Pancreas (tissue), 10 donors: ENCODE measurements at places on chromosomes 1 and 21. TPM values are rescaled to one million over a fixed set of nuclear protein-coding genes. Genes with fewer than 3 reads are reported as not detected.
A peak's percentile ranks its signal among the peaks of the same experiment; 100 is the strongest.

GRCh38 chr1:186420311-186420710, 40.6 kb downstream of the PDC start:
- no peaks in the 10 kb centered on the region for H3K36me3 ChIP-seq
- H3K4me1 ChIP-seq = no peaks in the 10 kb centered on the region
- no peaks in the 10 kb centered on the region for H3K27me3 ChIP-seq
- H3K27ac ChIP-seq = no peak overlapping the region

- no peak overlapping the region for H3K4me3 ChIP-seq
- peaks cover 9% of the 10 kb centered on the region for H3K4me1 ChIP-seq
- no peak for DNase-seq
- H3K27me3 ChIP-seq = no peaks in the 10 kb centered on the region
Observed at GRCh38 chr1:110328274-110328673, 10.9 kb upstream of the RBM15 start.

- no peak overlapping the region for H3K4me3 ChIP-seq
- H3K27me3 ChIP-seq = no peaks in the 10 kb centered on the region
- no peaks in the 10 kb centered on the region for H3K36me3 ChIP-seq
- H3K4me1 ChIP-seq = no peaks in the 10 kb centered on the region
Observed at GRCh38 chr1:165536016-165536415, 7.8 kb upstream of the LRRC52 start.

- no peak overlapping the region for H3K4me3 ChIP-seq
- DNase-seq = peak; percentile 27
- H3K27ac ChIP-seq = no peak overlapping the region
- no peaks in the 10 kb centered on the region for H3K4me1 ChIP-seq
- no peaks in the 10 kb centered on the region for H3K36me3 ChIP-seq
Observed at GRCh38 chr1:6007318-6008083, 15.3 kb upstream of the NPHP4 start.

DNA sequence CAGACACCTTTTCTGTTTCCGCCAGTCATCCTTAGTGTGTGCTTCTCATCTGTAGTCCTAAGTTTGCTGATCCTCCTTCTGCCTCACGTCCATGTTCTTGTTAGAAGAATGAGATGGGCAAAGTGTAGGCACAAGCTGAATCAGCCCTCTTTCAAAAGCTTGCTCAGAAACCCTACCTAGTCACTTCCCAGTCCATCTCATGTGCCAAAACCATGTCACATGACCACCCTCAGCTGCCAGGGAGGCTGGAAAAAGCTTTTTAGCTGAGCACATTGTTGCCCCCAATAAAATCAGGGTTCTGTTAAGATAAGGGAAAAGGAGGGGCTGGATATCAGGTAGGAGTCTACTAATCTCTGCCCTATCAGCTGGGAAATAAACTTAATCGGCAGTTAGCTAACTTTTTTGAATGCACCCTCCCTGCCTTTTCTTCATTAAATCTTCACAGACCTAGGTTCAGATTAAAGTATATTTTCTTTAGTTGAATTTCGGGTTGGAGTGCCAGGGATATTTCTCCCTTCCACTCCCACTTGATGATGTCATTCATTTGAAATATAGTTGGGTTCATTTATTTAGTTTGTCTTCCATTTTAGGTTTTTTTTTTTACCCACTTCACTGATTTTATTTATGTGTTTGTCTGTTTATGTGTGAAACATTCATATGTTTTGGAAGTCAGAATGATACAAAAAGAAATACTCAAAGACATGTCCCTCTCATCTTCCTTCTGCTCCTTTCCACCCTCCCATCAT, 129.2 kb downstream of the ROR1 start:
- H3K27ac ChIP-seq = no peak overlapping the region
- DNase-seq = peak; percentile 36
- H3K27me3 ChIP-seq = no peaks in the 10 kb centered on the region
- peaks cover 45% of the 10 kb centered on the region for H3K4me1 ChIP-seq
- no peak overlapping the region for H3K4me3 ChIP-seq

The ATF3 gene
- total RNA-seq = 21.6 TPM

The TCP10L gene
- total RNA-seq = not detected

The PTPRC gene
- total RNA-seq = 7.1 TPM

GRCh38 chr1:42833981-42834380, 12.4 kb upstream of the ZNF691 start:
- no peak overlapping the region for H3K4me3 ChIP-seq
- no peak overlapping the region for H3K27ac ChIP-seq
- no peaks in the 10 kb centered on the region for H3K36me3 ChIP-seq
- H3K27me3 ChIP-seq = no peaks in the 10 kb centered on the region

- no peak for DNase-seq
- no peak overlapping the region for H3K27ac ChIP-seq
- no peaks in the 10 kb centered on the region for H3K36me3 ChIP-seq
- H3K4me3 ChIP-seq = peak overlapping the region; percentile 56
Observed at GRCh38 chr1:210231846-210232510, 618 bp upstream of the SERTAD4 start.

DNA sequence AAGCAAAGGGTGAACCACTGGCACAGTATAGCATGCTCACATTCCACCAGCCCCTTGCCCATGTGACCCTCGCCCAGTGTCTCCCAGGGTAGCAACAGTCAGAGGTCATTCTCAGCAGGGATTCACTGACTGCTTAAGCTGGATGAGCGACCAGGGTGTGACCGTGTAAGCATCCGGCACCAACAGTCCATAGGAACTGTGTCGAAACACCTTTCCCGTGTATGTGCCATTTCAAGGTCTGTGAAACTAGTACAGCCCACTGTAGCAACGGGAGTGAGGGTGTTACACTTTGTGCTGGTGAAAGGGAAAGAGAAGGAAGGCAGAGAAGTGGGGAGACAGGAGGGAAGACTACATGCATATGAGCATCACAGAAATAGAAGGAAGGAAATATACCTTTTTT, 10.8 kb downstream of the PIK3C2B start:
- no peak for DNase-seq
- H3K36me3 ChIP-seq = no peaks in the 10 kb centered on the region
- H3K4me1 ChIP-seq = no peaks in the 10 kb centered on the region
- H3K27ac ChIP-seq = no peak overlapping the region
- H3K27me3 ChIP-seq = no peaks in the 10 kb centered on the region

DNA sequence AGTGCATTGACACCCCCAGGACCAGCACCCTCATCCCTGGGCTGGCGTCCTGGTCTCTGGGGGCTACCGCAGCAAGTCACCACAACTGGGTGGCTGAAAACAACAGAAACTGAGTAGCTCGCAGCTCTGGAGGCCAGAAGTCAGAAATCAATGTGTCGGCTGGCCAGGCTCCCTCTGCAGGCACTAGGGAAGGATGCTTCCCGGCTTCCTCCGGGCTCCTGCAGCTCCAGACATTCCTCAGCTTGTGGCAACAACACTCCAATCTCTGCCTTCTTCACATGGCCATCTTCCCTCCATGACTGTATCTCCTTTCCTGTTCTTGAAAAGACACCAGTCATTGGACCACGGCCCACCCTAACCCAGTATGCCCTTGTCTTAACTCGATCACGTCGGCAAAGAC, 224.2 kb downstream of the NPHP4 start:
- no peaks in the 10 kb centered on the region for H3K27me3 ChIP-seq
- DNase-seq = no peak
- H3K4me1 ChIP-seq = no peaks in the 10 kb centered on the region
- H3K36me3 ChIP-seq = no peaks in the 10 kb centered on the region
- H3K27ac ChIP-seq = no peak overlapping the region

DNA sequence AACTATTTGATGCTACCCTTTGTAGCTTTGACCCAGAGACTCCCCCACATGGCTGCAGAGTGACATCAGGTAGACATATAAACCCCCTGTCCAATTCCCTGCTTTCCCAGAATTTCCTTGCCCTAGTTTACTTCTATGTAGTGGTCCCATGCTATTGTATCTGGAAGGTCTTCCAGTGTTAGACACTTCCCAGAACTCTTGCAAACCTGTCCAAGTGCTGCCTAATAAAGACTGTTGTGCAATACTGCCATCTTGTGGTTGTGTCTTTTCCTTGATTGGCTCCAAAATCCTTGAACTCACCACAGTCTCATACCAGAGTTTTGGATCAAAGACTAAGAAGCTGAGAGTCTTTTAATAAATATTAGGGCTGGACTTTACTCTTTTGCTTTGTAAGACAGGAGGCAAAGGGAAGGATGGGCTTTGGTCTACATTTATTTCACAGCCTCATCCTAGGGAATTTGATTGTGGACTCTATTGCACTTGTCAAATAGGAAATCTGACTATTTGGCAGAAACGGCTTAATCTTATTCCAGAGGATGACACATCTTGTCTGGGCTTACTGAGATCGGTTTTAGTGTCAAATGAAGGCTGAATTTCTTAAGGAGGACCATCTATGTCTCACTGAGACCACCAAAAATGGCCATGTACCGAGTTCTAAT, 169.9 kb downstream of the LRRC7 start:
- H3K27ac ChIP-seq = no peak overlapping the region
- no peaks in the 10 kb centered on the region for H3K36me3 ChIP-seq
- no peak for DNase-seq
- no peaks in the 10 kb centered on the region for H3K4me1 ChIP-seq
- no peak overlapping the region for H3K4me3 ChIP-seq

The FCGR3B gene
- total RNA-seq = 0.23 TPM

The TAS1R1 gene
- not detected for total RNA-seq

The LCE3C gene
- not detected for total RNA-seq

- H3K4me3 ChIP-seq = no peak overlapping the region
- DNase-seq = no peak
- no peak overlapping the region for H3K27ac ChIP-seq
- no peaks in the 10 kb centered on the region for H3K36me3 ChIP-seq
Observed at GRCh38 chr1:66176832-66177231, 357.1 kb upstream of the SGIP1 start.

GRCh38 chr1:201540846-201541735, 2.2 kb downstream of the NAV1 start:
- no peaks in the 10 kb centered on the region for H3K4me1 ChIP-seq
- H3K27me3 ChIP-seq = no peaks in the 10 kb centered on the region
- H3K36me3 ChIP-seq = no peaks in the 10 kb centered on the region
- H3K4me3 ChIP-seq = no peak overlapping the region
- H3K27ac ChIP-seq = no peak overlapping the region

- no peaks in the 10 kb centered on the region for H3K36me3 ChIP-seq
- no peaks in the 10 kb centered on the region for H3K4me1 ChIP-seq
- no peak overlapping the region for H3K4me3 ChIP-seq
- no peak for DNase-seq
- H3K27me3 ChIP-seq = no peaks in the 10 kb centered on the region
- no peak overlapping the region for H3K27ac ChIP-seq
Observed at GRCh38 chr1:231094421-231094820, 54.4 kb upstream of the FAM89A start.

The KCNJ10 gene
- total RNA-seq = not detected

GRCh38 chr21:26753822-26754221, 91.4 kb downstream of the ADAMTS1 start:
- no peak overlapping the region for H3K27ac ChIP-seq
- no peak overlapping the region for H3K4me3 ChIP-seq
- no peaks in the 10 kb centered on the region for H3K27me3 ChIP-seq

- peak overlapping the region; percentile 91 for H3K4me3 ChIP-seq
- DNase-seq = no peak
- H3K27ac ChIP-seq = peak overlapping the region; percentile 98
- no peaks in the 10 kb centered on the region for H3K27me3 ChIP-seq
- peaks cover 29% of the 10 kb centered on the region for H3K4me1 ChIP-seq
Observed at GRCh38 chr1:86705665-86705985, 1.2 kb downstream of the SH3GLB1 start.

The CELA2A gene
- 15,349 TPM for total RNA-seq

DNA sequence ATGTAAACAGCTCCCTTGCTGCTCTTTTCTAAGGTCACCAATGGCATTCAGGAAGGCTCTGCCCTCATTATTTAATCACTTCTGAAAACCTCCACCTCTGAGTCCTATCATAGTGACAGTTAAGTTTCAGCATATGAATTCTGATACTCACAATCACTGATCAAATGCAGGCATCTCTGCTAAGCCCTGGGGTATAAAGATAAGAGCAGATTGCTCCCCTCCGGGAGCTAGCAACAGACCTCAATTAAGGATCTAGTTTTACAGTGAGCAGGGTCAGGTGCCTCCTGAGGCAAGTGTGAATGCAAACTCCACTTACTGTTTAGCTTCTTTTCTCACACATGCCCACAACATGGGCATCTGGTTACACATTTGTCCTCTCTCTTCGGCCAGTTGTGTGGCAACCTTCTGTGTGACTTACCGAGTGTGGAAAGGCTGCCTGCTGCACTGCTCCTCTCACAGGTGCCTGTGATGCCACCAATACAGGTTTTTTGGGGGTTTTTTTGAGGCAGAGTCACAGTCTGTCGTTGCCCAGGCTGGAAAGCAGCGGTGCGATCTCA, 15.0 kb downstream of the IL10RB start:
- no peak overlapping the region for H3K27ac ChIP-seq
- no peak overlapping the region for H3K4me3 ChIP-seq
- H3K27me3 ChIP-seq = no peaks in the 10 kb centered on the region
- H3K4me1 ChIP-seq = peaks cover 2% of the 10 kb centered on the region
- peaks cover 4% of the 10 kb centered on the region for H3K36me3 ChIP-seq

- H3K4me1 ChIP-seq = no peaks in the 10 kb centered on the region
- no peak overlapping the region for H3K4me3 ChIP-seq
Observed at GRCh38 chr1:175757381-175758015, 14.1 kb upstream of the TNR start.

- no peak for DNase-seq
- peaks cover 14% of the 10 kb centered on the region for H3K36me3 ChIP-seq
- no peak overlapping the region for H3K4me3 ChIP-seq
- no peak overlapping the region for H3K27ac ChIP-seq
- H3K4me1 ChIP-seq = no peaks in the 10 kb centered on the region
- no peaks in the 10 kb centered on the region for H3K27me3 ChIP-seq
Observed at GRCh38 chr1:26259578-26259977, 20.3 kb upstream of the SH3BGRL3 start.

- no peaks in the 10 kb centered on the region for H3K4me1 ChIP-seq
- no peak overlapping the region for H3K27ac ChIP-seq
- H3K27me3 ChIP-seq = no peaks in the 10 kb centered on the region
- DNase-seq = no peak
- H3K36me3 ChIP-seq = no peaks in the 10 kb centered on the region
Observed at GRCh38 chr1:243748706-243749283, 101.2 kb downstream of the AKT3 start.

DNA sequence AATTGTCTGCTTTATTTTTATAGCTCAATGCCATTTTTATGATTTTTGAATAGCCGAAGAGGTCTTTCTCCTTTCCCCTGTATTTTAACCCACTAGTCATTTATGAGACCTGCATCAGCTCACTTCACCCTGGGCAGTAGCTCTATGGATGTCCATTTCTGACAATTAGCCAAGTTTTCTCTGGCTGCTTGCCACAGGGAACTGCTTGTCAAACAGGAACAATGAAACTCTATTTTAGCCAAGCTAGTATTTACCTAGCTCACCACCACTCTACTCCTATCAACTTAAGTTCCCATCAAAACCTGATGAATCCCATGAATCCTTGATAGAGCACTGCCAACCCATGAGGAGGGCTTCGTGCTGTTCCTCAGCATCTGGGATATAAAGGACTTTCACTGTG, 406.7 kb downstream of the RWDD3 start:
- H3K27me3 ChIP-seq = no peaks in the 10 kb centered on the region
- peaks cover 11% of the 10 kb centered on the region for H3K4me1 ChIP-seq

The C1orf105 gene
- not detected for total RNA-seq

GRCh38 chr21:37631319-37632117, 264.9 kb downstream of the DYRK1A start:
- H3K27me3 ChIP-seq = no peaks in the 10 kb centered on the region
- H3K36me3 ChIP-seq = no peaks in the 10 kb centered on the region
- H3K4me3 ChIP-seq = no peak overlapping the region
- no peaks in the 10 kb centered on the region for H3K4me1 ChIP-seq

- DNase-seq = no peak
- H3K4me3 ChIP-seq = no peak overlapping the region
- no peak overlapping the region for H3K27ac ChIP-seq
- H3K27me3 ChIP-seq = no peaks in the 10 kb centered on the region
- H3K36me3 ChIP-seq = no peaks in the 10 kb centered on the region
Observed at GRCh38 chr1:47688461-47689296, 250.8 kb downstream of the FOXD2 start.

The CAMK1G gene
- 0.52 TPM for total RNA-seq

The C8A gene
- total RNA-seq = not detected
